ENCODE measurements at places on chromosomes 7 and 10.

DNA sequence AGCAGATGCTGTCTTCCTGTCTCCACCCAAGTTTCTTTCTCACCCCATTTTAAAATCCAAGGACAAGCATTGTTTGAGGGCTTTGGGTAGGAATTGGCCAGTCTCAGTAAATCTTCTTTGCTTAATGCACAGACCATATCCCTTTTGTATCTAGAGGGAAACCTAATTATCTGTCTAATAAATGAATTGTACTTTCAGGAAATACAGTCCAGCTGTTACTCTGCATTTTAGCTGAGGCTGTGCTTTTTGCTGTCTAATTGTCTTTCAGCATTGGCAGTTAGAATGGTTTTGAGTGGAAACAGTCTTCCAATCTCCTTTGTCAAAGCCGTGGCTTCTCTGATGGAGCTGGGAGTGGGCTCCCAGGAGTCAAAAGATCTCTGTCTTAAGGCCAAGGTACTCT lies 388.2 kb downstream of the SORCS3 start:
- no peak for DNase-seq

GRCh38 chr10:28969413-28969812 lies 292.1 kb downstream of the BAMBI start:
- DNase-seq: no peak

DNA sequence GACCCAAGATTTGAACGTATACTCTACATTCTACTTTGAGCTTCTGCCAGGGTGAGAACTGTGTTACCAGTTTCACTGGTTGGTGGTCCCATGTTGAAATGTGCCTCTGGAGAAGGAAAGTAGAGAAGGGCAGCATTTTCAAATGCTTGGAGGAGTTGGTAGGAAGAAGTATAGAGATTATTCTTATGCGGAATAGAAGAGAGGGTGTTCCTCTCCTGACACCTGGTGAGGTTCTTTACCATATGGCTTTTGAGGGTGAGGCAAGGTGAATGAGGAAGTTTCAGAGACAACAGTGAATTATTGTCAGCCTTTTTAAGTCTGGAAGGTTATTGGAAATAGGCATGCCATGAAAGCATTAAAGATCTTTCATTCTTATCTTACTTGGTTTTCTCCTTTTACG lies 34.3 kb downstream of the R3HCC1L start:
- DNase-seq: no peak

DNA sequence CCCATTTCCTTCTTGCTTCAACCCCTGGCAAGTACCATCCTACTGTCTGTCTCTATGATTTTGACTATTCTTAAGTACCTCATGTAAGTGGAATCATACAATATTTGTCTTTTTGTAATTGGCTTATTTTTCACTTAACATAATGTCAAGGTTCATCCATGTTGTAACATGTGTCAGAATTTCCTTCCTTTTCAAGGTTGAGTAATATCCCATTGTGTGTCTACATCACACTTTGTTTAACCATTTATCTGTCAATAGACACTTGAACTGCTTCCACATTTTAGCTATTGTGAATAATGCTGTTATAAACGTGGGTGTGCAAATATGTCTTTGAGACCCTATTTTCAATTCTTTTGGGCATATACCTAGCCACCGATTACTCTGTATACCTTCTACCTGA lies 14.0 kb upstream of the CDK14 start:
- DNase-seq: no peak
